ENCODE measurements at places on chromosomes 11 and 22.

GRCh38 chr11:71962428-71963038 is 33.7 kb downstream of the RNF121 start:
- DNase-seq, result no peak

DNA sequence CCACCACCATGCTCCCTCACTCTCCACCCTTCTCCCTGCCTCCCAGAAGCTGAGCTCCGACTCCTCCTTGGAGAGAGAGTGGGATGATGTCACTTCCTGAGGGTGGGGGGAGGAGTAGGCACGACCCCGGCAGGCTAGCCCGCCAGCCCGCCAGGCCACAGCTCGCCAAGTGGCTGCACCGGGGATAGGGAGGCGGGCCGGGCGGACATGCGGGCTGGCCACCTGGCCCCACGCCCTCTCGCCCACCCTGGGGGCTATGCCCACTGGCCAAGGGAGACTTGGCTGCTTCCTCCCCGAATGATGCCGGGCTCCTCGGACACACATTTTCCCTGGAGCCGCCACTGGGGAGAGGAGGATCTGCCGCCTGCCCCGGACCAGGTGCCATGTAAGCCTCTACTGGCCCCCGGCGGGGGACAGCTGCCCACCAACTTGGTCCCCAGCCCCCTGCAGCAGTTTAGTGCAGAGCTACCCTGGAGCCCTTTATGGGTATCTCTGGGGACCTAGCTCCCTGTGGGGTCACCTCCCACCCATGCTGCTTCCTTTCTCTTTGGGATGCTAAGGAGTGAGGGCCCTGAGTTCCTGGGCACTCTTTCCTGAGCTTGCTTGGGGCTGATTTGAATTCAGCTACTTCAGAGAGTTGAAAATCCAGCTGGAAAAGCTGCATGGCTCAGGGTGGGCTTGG is 33.7 kb upstream of the MYRF start:
- DNase-seq, result no peak

- no peak for DNase-seq
Measured at GRCh38 chr11:29173660-29174062, 843.2 kb downstream of the KCNA4 start.

- DNase-seq, result no peak
Measured at GRCh38 chr11:69950120-69950519, 128.0 kb upstream of the ANO1 start.

GRCh38 chr11:12280838-12281565 is 96.4 kb upstream of the PARVA start:
- no peak for DNase-seq

GRCh38 chr11:36684840-36685801 is 87.1 kb upstream of the RAG2 start:
- peak; percentile 34 for DNase-seq

- no peak for DNase-seq
Measured at GRCh38 chr22:35349704-35350538, 31.0 kb upstream of the HMOX1 start.

GRCh38 chr11:113876798-113877669 is 1.7 kb upstream of the USP28 start:
- peak; percentile 23 for DNase-seq

GRCh38 chr11:114168691-114169090 is 109.2 kb downstream of the ZBTB16 start:
- no peak for DNase-seq

- DNase-seq, result no peak
Measured at GRCh38 chr22:33467080-33467479, 408.9 kb upstream of the SYN3 start.

GRCh38 chr11:69468911-69469885 is 12.3 kb upstream of the LINC01488 start:
- DNase-seq, result no peak

DNA sequence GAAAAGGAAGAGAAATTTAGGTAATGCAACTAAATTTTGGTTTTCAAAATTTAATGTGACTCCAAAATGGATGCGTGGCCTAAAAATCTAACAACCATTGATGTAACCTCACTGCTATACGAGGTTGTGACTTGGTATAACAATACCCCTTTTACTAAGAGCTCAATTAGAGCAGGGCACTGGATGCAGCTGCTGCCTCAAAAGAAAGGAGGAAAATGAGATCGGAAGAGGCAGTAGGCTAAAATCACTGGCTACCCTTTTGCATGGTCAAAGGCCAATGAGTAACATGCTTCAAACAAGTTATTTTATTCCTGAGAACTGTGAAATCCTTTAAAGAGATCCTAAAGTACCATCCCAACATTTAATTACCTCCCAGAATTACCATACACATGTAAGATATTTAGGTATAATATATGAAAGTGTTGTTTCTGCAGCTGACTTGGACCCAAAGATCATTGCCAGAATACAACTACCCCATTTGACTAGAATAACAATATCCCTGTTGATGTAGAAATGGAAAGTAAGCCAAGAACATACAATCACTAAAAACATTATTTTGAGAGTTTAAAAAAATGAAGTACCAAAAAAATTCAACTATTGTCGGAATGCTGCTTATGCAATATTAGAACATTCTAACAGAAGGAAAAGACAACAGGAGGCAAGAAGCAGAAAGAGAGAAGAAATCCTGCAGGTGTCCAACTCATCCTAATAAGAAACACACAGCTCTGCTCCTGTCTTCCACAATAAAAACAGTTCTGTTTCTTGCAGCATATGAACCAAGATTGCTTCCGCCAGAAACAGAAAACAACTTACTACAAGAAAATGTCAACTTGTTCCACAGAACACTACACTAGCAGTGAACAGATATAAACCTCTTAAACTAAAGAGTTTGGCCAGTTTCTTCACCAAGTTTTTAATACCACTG is 15.0 kb downstream of the SIK3 start:
- DNase-seq, result no peak

- no peak for DNase-seq
Measured at GRCh38 chr11:87083029-87083428, 45.3 kb downstream of the TMEM135 start.

GRCh38 chr11:65917077-65917433 is 1.8 kb downstream of the C11orf68 start:
- DNase-seq, result no peak

GRCh38 chr22:29093501-29094300 is 20.9 kb downstream of the KREMEN1 start:
- DNase-seq, result no peak

DNA sequence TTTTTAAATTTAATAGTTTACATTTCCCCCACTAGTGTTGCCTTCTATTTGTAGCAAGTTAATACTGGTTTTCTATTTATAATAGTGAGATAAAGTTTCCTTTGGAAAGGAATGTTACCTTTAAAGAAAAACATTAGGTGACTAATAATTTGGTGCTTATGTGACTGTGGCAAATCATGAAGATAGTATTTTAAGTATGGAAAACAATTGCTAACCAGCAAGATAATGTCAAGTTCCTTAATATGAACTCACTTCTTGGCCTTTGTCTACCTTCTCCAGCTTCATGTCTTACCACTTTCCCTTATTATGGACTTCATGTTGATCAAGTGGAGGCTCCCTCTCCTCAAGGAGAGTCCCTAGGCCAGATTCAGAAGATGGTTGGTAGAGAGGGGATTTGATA is 27.2 kb downstream of the ARHGEF12 start:
- DNase-seq, result no peak

DNA sequence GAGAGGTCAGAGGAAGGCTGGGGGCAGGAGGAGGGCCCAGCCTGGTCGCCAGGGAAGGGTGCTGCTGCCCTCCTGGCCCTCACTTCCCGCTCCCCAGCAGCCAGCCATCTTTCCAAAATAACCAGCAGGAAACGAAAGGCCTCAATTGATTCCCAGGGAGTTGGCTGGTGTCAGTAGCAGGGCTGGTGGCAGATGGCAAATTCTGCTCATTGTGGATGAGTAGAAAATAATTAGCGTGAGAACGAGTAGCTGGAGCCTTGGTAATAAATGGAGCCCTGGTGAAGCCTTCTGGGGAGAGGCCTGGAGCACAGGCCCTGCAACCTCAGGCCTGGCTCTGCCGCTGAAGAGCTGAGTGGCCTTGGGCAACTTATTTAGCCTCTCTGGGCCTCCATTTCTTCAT is 31.3 kb downstream of the DAGLA start:
- no peak for DNase-seq

GRCh38 chr11:116970485-116971292 is 127.5 kb downstream of the SIK3 start:
- DNase-seq, result no peak

- DNase-seq, result no peak
Measured at GRCh38 chr11:69078930-69079605, 30.3 kb downstream of the TPCN2 start.

DNA sequence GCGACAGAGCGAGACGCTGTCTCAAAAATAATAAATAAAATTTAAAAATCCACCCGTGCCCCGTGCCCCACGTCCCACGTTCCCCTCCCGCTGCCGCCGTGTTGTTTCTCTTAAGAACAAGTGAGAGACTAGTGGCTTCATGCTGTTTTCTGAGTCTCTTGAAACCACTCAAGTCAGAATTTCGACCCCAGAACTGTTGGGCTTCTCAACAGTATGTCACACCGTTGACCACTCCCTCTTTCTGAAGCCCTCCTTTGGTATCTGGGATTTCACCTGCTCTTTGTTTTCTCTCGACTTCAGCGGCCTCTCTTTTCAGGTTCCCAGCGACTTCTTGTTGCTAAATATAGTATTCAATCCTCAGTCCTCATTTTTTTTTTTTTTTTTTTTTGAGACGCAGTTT is 974 bp downstream of the PPIL2 start:
- no peak for DNase-seq

DNA sequence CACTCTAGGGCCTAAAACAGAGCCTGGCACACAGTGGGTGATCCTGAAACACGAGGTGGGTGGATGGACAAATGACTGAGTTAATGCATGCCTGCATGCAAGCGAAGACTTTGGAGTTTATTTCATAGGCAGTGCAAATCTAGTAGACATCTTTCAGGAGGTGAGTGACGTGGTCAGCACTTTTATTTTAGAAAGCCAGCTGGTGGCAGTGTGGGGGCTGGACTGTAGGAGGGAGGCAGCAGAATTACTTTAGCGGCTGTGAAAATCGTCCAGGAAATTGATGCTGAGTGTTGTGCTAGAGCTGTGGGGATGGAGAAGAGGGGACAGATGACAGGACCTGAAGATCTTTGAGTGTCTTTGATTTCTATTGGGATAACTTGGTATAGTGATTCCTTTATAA is 47.1 kb downstream of the BMAL1 start:
- no peak for DNase-seq

DNA sequence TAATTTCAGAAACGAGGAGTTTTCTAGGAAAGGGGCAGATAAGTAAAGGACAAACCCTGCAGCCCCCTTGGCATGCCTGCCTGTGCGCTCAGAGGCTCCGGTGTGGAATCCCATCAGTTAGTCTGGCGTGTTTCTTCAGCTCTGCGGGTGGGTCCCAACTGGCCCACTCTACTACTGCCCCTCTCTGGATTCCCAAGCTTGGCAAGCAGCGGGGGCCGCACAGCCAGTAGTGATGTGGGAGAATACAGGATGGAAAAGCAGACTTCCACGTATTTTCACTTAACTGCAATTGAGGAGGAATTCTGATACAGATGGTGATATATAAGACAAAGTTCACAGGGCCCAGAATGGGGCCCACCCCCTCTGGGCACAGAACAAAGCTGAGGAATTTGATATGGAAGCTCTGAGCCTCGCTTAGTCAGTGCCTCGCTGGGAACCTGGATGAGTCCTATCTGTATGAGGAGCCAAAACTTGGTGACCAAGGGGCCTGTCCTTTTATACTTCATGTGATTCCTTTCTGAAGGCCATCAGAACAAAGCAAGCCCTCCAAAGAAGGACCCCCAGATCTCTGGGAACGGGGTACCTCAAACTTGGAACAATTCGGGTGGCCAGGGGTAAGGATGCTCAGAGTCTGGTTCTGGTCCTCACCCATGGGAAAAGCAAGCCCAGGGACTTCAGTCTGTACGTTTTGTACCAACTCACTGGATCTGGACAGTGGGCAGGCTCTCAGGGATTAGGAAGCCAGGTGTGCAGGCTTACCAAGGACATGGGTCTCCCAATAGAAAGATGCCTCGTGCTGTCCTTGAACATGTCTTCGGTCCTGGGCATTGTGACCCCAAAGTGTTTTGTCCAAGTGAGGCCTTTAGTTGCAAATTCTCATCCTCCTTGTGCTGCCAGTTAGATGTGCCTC is 26.0 kb downstream of the RELT start:
- no peak for DNase-seq

DNA sequence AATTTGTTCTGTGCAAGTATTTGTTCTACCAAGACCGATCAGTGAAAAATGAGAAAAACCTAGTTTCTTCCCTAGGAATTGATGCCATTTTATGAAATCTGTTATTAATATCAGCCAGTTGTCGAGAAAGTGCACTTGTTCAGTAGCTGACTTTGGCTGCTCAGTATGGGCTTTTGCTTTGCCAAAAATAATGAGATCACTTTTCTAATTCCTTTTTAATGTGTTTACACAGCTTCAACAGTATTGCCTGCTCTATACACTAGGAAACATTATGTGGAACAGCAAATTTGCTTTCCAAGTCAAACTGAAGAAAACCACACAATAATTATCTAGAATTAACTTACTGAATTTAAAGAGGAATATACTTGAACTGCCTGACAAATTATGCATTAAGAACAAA is 34.4 kb downstream of the SCUBE2 start:
- DNase-seq, result no peak
